ENCODE measurements at places on chromosomes 12 and 14.

GRCh38 chr12:124545508-124546418 lies 21.6 kb downstream of the NCOR2 start:
- peak; percentile 82 for DNase-seq

DNA sequence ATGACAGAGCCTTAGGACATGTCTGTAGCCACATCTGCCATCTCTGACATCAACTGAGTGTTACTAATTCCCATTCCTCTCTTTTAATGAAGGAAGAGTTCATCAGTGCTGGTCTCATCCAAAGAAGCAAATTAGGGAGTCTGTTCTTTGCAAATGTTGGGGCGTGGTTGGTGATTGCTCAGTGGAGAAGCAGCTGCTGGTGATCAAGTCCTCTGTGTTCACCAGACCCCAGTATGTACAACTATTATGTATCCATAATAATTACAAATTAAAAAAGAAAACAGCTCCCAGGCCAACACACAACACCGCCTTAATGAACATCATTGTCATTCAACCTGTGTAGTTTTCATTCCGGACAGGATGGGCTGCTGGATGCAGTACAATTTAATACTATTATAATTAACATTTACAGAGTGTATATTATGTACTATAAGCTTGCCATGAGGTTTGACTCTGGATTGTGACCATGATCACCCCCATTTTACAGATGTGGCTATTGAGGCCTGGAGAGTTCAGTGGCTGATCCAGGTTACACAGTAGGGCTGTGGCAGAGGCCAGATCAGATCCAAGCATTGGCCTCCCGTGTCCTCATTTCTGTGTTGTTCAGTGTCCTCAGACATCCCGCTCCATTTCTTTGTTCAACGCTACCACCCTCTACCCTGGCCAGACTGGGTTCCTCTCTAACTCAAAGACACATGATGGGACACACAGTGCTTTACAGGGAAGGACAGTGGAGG lies 179.0 kb downstream of the CHST11 start:
- DNase-seq = no peak

DNA sequence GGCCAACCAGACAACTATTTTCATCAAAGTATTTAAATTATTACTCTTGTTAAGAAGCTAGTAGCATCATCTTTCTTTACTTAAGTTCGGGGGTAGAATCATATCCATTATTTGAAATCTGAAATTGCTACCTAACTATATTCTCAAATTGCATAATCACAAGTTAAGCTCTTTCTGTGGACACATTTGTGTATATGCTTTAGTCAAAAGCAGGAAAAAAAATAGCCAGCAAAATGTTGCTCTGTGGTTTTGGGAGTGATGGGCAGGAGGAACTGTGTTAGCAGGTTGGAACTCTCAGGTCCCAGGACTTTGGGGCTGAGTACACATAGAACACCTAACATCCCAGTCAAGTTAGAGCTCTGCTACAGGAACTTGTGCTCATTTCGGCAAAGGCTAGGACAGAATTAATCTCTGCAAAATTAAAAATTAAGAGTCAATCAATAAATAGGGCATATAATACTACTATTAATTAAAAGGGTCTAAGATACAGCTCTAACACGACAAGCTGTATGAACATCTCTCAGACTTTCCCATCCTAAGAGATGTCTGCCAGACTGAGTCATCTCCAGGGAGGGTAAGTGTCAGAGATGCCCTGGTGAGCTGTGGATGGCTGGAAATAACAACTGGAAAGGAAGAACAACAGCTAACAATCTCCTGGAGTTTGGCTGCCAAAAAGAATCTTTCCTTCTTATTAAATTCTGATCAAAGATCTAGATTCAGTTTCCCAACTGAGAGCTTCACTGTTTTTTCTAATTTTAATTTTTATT lies 203.5 kb upstream of the GZMB start:
- no peak for DNase-seq

- no peak for DNase-seq
These were observed 41.7 kb upstream of the FUT8 start for GRCh38 chr14:65370801-65371248.

DNA sequence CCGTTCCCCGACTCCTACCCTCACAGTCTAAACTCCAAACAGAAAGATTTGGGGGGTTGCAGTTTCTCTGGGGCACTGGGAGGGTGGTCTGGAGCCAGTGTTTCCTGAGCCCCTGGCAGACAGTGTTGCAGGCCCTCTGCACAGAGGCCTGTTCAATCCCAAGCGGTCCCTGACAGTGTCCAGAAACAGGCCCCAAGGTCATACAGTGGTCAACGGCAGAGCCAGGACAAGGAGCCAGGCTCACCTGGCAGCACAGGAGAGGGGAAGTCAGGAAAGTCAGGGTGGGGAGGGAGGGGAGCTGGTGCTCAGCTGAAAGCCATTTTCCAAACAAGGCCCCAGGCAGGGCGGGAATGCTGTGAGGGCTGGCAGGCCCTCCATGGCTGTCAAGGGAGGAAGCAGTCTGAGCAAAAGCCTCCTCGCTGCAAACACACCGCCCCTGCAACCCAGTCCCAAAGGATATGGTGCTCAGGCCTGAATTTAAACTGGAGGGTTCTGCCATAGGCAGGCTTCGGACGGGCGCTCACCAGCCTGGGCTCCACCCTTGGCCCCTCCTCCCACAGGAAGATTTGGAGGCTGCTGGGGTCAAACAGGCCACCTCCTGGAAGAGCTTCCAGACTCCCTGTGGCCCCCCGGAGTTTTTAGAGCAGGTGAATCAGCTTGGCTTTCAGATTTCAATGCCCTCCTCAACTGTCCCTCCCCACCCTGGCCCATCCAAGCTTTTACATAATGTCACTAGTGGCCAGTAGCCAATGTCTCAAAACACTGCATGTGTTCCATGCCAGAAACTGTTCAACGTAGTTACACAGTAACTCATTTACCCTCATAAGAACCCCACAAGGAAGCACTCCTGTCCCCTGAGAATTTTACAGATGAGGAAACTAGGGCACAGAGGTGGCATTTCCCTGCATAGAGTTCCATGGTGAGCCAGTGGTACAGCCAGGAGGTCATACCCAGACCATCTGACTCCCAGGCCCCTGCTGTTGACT lies 41.5 kb downstream of the CHGA start:
- DNase-seq = no peak

GRCh38 chr14:64681796-64682710 lies 22.2 kb upstream of the PLEKHG3 start:
- no peak for DNase-seq

Data from activated CD8-positive, alpha-beta memory T cell treated with anti-CD3 and anti-CD28 coated beads, Interleukin-2, amount 50 U/mL, for 48 hours (primary cell).